ENCODE measurements at places on chromosomes 5 and 9. TPM values are rescaled to one million over a fixed set of nuclear protein-coding genes. Genes with fewer than 3 reads are reported as not detected.
A peak's percentile ranks its signal among the peaks of the same experiment; 100 is the strongest.

- no peak for DNase-seq
Measured at GRCh38 chr9:36609306-36609705, 36.6 kb downstream of the MELK start.

GRCh38 chr5:106797996-106798395 is 872.7 kb downstream of the EFNA5 start:
- DNase-seq = peak; percentile 7

DNA sequence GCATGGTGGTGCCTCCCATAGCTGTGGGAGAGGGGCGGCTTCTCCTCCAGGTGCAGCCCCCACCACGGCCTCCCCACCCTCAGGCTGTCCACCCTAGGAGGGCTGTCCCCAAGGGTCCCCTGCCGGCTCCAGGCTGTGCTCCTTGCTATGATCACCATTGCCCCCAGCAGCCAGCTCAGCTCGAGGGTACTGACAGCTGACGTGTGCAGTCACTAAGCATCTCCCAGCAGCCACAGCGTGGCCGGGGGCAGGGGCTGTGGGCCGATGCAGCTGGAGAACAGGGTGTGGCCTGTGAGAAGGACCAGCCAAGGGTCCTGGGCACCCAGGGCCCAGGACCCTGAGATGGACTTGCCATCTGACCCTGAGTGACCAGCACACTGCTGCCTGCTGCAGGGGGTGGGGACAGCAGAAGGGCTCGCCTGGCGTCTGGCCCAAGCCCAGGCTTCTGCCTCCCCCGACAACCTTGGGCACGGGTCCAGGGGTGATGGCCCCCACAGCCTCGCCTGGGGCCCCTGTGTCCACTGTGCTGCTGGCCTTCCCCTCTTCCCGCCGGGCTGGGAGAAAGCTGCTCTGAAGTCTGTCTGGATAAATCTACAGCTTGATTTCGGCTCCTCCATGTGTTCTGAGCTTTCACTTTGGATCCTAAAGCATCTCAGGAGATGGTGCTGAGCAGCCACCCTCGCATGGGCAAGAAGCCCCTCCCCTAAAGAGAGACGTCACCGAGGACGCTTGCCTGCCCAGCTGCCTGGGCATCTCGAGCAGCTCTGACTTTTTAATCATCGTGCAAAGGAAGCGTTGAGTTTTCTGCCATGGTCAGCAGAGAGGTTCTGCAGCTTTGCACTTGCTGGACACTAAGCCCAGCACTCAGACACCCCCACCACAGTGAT is 5.5 kb downstream of the KCNT1 start:
- DNase-seq = no peak

GRCh38 chr9:104853159-104853558 is 74.8 kb downstream of the ABCA1 start:
- no peak for DNase-seq

DNA sequence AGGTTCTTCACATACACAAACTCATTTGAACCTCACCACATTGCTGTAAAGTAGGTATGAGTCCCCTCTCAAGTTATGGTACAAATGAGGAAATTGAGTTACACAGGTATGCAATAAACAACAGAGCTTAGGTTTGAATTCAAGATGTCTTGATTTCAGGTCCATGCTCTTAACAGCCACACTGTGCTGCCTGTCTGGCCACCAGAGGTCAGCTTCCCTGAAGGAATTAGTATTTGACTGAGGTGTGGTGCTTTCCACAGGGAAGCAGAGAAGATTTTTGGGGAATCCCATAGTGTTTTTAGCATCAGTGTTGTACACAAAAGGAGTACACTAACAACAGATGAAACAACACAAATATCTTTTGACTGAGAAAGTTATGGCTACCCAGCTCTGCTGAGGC is 94.4 kb upstream of the ITGA1 start:
- DNase-seq = peak; percentile 10

DNA sequence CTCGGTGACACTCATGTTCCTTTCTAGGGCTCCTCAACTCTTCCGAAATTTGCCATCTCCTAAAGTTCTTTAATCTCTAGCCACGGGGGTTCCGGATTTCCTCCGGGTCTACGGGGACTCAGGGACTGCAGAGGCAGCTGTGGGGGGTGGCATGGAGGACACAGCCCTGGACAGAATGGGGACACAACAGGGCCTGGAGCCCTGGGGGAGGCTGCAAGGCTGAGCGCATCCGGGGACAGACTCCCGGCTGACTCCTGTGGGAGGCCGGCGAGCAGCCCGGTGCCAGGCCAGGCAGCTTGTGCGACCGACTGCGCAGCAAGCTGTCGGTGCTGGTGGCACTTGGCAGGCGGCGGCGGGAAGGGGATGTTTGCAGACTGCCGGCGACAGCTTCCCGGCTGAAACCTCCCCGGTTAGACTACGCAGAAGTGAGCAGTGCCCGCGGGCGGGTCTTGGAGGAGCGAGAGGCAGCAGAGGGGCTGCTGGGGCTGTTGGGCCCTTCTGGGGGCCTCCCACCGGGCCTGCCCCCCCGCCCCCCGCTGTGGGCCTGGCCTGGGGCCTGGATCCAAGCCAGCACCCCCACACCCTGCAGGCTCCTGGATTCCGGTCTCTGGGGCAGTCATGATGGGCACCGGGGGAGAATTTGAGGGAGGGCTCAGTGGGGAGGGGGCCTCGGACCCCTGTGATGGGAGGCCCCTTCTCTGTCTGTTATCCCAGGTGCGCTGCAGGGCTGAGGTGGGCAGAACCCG is 28.7 kb upstream of the UBAC1 start:
- no peak for DNase-seq

DNA sequence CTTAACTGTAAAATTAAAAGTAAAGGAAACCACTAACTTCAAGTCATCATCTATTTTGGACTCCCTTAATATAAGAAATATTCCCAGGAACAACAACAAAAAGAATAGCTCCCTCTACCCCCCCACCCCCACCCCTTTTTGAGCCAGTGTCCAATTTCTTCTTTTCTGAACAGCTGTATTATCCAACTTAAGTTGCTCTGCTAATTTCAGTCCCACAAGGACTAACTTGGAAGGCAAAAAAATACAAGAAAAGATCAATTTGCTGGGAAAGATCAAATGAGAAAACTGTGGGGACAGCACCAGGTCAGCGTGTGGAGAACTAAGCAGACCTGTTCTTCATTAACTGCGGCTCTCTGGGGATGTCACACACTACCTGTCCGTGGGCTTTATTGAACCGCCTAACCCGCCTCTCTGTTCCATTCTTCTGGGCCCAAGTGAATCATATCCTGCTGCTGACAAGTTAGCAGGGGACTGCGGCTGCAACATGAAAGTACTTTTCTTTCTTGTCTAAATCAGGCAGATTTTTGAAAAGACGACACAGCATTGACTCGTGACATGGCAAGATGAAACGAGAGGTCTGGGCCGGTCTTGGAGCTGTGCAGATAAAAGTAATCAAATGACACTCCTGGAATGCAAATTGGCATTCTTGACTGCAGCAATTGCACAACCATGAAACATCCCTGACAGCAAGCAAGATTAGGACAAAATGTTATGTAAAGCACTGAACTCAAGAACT is 2.7 kb downstream of the BNC2 start:
- DNase-seq = no peak

GRCh38 chr5:44637916-44638869 is 170.6 kb upstream of the MRPS30 start:
- DNase-seq = no peak

DNA sequence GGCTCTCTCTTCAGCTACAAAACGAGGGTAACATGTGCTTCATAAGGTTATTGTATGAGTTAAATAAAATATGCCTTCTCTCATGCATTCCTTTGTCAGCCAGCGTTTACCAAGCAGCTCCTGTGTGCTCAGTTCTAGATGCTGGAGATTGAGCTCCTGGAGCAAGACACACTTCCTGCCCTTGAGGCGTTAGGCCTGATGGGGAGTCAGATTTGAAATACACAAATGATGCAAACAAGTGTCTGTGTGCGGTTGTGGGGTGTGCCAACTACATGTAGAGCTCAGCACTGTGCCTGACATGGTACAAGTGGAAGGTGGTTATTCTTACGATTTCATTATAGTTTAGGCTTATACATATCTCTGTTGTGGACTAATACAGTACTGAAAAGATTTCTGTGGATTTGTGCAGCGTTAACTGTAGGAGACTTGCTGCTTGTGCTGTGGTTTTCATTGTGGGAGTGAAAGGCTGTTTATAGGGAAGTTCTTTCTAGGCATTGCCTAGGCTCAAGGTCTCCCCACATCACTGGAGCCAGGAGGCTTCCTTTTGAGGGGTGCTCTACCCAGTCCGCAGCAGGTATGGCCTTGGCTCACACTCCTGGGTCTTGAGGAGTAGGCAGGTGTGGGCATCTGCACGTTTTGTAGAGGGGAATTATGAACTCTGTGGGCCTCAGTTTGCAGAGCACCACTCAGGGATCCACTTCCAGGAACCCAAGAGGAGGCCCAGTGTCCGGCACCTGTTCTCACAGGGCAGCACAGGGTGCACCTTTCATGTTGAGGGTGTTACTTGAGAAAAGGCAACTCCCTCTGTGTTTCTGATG is 39.8 kb upstream of the ANGPTL2 start:
- DNase-seq = no peak

DNA sequence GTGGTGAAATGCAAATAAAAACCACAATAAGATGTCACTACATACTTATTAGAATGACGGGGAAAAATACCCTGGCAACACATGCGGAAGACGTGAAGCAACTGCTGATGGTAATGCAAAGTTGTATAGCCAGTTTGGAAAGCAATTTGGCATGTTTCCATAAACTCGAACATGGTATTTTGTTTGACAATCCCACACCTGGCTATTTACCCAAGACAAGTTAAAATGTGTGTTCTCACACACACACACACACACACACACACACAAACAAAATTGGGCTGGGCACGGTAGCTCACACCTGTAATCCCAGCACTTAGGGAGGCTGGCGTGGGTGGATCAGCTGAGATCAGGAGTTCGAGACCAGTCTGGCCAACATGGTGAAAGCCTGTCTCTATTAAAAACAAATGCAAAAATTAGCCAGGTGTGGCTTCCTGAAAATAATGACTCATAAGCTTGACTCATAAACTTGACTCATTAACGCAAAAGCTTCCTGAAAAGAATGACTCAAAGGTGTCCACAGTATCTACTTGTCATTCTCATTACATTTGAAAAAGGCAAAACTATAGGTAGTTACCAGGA is 456.5 kb downstream of the CDH18 start:
- DNase-seq = no peak

GRCh38 chr9:31445357-31445756 is 939.1 kb upstream of the ACO1 start:
- no peak for DNase-seq

DNA sequence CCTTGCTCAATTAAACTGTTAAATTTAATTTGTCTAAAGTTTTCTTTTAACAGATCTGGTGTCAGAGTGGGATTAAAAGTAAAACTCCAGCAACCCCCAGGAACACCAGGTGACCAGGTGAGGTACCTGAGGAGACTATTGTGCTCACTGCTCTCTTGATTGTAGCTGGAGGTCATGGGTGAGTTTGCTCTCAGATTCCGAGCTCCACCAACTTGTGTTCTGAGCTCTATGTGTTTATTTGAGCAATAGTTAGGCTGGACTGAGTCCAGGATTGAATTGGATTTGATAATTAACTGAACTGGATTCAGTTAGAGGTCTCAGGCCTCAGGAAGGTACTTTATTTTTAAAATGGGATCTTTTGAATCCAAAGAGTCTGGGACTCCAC is 17.9 kb upstream of the SCGB3A2 start:
- DNase-seq = no peak

DNA sequence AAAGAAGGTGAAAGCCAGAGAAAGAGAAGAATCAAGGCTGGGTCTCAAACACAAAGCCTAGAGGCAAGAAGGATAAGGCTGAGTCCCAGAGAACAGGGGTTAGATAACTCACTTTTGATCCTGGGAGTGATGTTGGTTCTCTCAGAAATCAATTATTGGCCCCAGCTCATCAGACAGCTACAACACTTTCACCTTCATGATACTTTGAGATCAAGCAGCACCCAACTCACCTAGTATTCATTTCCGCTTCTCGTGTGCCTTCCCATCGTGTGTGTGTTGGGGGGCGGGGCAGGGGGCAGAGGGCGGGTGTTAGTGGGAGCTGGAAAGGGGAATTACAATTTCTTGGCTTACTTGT is 92.2 kb upstream of the RAD23B start:
- DNase-seq = no peak

GRCh38 chr5:114660791-114661190 is 298.9 kb downstream of the KCNN2 start:
- no peak for DNase-seq

DNA sequence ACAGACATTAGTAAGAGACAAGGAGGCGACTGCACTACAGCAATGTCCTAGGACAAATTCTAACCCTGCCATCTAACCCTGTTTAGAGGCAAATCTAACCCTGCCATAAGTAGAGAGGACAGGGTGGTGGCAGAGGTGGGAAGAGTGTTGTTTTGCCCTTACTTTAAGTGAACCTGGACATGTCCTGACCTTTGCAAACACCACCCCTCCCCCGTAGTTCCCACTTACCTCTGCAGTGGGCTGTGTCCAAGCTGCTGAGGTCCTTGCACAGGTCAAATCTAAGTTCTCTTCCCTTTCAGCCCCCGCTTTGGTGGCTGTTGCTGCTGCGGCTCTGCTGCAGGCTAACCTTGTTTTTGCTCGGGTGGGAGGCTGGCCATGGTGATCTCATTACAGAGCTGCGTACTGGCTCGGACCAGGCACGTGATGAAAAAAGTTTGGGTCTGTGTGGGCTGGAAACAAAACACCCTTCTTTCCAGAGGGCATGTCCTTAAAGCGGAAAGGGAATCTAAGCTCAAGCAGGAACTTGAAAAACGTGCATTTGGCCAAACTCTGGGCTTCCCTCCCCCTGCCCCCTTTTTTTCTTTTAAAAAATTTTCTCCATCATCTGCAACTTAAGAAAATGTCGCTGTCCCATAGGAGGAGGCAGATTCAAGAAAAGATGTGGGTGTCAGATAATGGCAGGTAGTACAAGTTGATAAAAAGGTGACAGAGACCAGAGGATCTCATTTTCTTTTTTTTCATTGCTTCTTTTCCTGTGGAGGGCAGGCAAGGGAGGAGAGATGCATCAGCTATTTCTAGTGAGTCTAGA is at the start of gene FAXDC2:
FAXDC2 (minus strand) TSS at position 349 of the 808 bp plus-strand sequence. CDS start 12,425 bp downstream, outside the sequence.
- DNase-seq = peak; percentile 39

DNA sequence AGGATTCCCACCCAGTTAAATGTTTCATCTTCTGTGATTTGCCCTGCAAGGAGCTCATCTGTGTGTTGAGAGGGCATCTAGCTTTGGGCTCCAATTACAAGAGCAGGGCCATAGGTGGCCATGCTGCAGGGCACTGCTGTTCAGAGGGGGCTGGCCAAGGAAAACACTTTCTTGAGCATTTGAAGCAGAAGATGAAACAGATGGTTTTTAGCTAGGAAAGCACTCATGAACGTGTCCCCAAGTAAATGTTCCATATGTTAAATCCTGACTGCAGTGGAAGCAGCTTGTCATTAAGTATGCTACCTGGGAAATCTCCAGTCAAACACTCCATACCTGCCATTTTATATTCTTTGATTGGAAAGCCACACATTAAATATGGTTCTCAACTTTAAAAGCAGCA is 176.6 kb downstream of the FBXL7 start:
- DNase-seq = no peak

GRCh38 chr9:86488794-86489193 is 134.6 kb upstream of the TUT7 start:
- no peak for DNase-seq

GRCh38 chr9:7970681-7971330 is 171.2 kb upstream of the DMAC1 start:
- no peak for DNase-seq

Gene FBP2
- total RNA-seq = 8.0 TPM

Gene LAMC3
- total RNA-seq = 24.1 TPM

Gene RLN2
- total RNA-seq = 0.66 TPM

Gene WNT8A
- total RNA-seq = not detected

Gene CAMK4
- 49.1 TPM for total RNA-seq

Data from spinal cord (tissue), 10 donors.